ENCODE measurements at places on chromosomes 3 and 15.
A peak's percentile ranks its signal among the peaks of the same experiment; 100 is the strongest.

DNA sequence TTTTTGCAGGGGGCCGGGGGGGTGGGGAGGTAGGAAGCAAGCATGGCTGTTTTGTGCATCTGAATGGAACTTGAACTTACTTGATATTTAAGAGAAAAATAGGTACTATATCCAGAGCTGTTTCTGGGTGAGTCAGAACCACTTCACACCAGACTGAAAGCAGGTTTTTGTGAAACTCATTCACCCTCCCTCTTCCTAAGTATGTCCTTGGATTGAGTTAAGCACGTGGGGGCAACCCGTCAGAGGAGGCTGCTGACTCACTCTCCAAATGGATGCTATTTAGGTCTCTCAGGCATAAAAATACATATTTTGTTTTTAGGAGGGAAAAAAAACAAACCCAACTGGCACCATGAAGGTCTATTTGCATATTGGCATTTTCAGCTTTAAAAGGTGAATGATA, 270.3 kb downstream of the RYR3 start:
- DNase-seq, result peak; percentile 50

GRCh38 chr15:89187986-89188514, 33.3 kb downstream of the RLBP1 start:
- peak; percentile 52 for DNase-seq

GRCh38 chr15:76945494-76946093, 14.0 kb downstream of the RCN2 start:
- no peak for DNase-seq

- no peak for DNase-seq
These were observed 14.0 kb downstream of the GXYLT2 start for GRCh38 chr3:72901840-72902239.
